ENCODE measurements at places on chromosomes 5 and 9.

GRCh38 chr5:126052120-126052519 is 371.1 kb upstream of the GRAMD2B start:
- no peak for DNase-seq

DNA sequence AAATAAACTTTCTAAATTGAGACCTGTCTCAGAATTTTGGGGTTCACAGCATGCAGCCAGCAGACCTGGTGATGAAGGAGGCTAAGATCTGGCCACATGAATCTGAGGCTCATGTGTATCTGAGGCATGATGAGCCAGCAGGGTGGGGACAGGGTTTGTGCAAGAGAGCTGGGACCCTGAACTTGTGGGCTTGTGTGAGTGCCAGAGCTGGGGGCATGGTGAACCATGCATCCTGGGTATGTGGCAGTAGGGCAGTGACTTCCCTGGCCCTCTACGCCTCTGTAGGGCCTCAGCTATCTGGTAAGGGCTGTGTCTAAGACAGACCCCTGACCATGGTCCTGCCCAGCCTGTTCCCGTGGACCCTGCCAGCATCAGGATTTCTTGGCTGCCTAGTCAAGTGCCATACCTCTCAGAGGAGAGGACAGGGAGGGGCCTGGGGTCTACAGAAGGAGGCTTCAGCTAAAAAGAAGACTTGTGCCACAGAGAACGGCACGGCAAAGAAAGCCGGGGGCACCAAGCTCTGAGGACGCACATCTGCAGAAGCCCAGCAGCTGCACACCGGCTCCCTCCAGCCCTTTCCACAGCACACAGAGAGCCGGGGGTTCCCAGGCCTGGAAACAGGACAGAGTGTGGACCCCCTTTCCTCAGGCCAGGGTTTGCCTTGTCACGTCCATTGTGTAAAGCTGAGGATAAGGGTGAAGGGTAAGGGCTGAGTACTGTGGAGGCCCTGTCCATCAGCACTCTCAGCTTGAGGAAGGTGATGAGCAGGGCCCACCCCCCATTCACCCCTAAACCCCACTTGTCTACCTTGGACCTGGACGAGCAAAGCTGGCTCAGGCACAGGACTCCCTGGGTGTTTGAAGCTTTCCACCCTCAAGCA is 130.1 kb downstream of the MRPL36 start:
- DNase-seq = no peak

- no peak for DNase-seq
Observed at GRCh38 chr9:75504721-75505120, 385.8 kb upstream of the PCSK5 start.

GRCh38 chr9:126326228-126327005 is at the start of gene MVB12B:
TSS of gene MVB12B (plus strand) at chr9:126326829. CDS start at chr9:126326930, 101 bp downstream.
- peak; percentile 73 for DNase-seq

- no peak for DNase-seq
Observed at GRCh38 chr9:34954225-34954624, 3.9 kb upstream of the PHF24 start.

DNA sequence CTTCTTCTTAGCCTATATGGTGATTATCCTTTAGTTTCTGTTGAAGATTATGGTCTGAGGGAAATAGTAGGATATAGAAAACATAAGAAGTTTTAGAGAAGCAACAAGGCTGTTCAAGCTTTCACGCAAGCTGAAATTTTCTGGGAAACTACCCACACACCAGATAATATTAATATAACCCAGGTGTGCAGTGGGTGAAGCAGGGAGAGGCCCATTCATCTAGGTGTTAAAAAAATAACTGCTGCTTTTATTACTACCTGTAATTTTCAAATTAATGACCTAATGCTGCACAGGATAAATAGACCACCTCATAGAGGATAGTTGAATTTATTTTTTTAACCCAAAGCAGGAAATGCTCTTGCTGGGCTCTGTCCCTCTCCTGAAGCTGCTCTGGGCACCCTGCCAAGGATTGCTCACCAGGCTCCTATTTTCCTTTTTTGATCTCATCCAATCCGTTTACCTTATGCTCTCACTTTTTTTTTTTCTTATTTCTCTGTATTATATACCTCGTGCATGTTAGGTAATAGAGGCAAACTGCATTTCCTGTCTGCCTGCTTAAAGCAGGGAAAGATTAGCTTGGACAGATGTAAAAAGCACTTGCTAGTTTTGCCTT is 124.3 kb upstream of the SLC12A2 start:
- peak; percentile 83 for DNase-seq

GRCh38 chr5:160742446-160742845 is 109.6 kb downstream of the ATP10B start:
- DNase-seq = no peak

DNA sequence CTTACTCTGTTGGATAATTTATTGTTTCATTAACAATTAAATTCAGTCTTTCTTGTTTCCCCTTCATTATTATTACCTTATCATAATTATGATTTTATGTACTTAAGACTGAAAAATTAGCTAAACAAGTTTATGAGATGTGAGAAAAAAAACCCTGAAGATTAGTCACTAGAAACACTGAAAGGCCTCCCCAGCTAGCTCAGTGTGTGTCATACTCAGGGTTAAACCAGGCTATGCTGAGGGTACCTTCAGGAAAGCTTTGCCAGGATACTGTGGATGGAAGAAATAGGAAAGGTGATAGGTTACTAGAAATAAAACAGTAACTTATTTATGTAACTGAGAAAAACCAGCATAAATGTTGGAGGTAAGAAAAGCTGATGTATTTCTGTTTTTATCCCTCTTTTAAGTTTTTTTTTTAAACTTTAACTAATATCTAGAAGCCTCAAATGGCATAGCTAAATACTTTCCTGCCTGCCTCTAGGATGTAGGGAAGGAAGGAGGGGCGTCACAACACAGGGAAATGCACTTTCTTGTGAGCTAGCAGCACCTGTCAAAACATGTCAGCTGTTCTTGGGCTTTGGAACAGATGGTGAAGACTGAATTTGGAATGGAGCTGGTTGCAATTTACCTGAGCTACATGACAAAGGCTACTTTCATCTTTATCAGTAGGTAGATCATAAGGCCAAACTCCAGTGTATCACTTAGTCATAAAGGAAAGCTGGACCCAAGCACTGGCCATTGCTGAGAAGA is 24.2 kb downstream of the NMRK1 start:
- no peak for DNase-seq

DNA sequence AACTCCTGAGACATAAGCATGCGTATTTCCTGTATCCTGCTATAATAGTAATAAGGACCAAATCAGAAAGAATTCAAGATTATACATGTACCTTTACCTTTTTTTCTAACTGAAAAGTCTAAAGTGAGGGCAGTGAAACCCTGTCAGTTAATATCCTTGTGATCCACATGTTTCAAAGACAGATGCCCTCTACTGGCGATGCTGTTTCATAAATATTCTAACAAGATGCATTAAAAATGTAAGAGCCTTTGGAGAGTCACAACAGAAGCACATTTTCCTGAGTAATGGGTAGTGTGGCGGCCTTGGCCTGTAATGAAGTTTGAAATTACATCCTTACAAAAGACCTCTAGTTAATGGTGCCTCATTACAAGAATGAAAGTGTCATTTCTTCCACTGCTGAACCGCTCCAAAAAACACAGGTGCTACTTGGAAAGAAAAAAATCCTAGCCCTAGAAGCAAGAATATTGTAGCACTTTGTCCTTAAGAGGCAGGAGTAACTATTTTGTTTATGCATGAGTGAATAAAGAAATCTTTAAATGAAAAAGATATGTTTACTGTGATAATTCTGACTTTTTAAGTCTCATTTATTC is 232.6 kb downstream of the EPB41L4A start:
- DNase-seq = peak; percentile 50

DNA sequence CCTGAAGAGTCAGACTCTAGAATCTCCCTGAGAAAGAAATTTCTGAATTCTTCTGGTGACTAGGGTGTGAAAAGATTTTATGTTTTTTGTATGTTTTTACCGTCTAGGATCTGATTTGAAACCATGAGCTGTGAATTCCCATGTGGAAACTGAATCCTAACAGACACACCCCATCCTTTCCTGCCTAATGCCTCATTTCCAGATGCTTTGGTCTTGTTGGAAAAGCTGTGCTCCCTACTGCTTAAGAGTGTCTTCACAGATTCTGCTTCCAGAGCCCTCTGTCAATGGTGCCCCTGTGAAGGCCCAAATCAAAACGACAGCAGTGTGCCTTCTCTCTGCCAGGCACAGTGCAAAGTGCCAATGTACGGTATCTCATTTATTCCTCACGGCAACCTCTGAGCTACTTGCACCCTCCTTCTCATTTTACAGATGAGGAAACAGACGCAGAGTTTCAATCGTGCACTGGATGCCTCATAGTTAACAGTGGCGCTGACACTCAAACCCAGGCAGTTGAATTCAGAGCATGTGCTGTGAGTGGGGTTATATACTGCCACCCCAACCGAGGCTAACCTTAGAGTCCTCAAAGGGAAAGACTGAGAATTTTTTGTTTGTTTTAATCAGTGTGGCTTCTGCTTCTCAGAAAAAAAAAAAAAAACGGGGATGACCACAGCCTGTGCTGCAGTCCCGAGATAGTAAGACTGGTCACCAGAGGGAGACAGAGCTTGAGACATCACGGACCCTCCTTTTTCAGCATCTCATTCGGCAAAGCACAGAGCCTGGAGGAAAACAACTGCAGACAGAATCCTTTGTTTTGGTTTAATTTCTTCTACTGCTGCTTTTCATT is 188.4 kb downstream of the SNCAIP start:
- DNase-seq = no peak

DNA sequence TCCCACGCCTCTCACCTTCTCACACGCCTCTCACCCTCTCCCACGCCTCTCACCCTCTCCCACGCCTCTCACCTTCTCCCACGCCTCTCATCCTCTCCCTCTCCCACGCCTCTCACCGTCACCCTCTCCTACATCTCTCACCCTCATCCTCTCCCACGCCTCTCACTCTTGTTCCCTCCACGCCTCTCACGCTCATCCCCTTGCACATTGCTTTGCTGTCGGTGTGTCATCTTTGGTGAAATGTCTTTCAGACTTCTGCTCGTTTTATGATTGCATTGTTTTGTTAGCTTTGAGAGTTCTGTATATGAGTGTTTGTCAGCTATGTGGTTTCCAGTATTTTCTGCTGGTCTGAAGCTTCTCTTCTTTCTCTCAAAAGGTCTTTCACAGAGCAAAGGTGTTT is 102.7 kb downstream of the EHMT1 start:
- no peak for DNase-seq

- no peak for DNase-seq
Observed at GRCh38 chr9:124137009-124137943, 120.5 kb upstream of the NEK6 start.

GRCh38 chr9:127778280-127779135 is at the start of gene SH2D3C:
TSS of gene SH2D3C (minus strand) at chr9:127778666. CDS start at chr9:127778627, 39 bp downstream.
- peak; percentile 77 for DNase-seq

Data from mucosa of descending colon (tissue), 3 donors.